ENCODE measurements at places on chromosomes 12 and 14. TPM values are rescaled to one million over a fixed set of nuclear protein-coding genes. Genes with fewer than 3 reads are reported as not detected.

The GPR84 gene
- 1.5 TPM for total RNA-seq

The GPX2 gene
- total RNA-seq = not detected

DNA sequence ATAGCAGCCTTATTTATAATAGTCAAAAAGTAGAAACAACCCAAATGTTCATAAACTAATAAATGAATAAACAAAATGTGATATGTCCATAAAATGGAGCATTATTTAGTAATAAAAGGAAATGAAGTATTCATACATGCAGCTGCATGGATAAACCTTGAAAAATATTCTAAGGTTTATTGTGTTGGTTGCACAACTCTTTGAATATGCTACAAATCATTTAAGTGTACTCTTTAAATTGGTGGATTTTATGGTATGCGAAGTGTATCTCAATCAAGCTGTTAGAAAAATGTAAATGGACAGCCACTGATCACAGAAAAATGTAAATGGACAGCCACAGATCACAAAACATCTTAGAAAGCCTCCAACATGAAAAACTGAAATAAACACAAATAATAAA, 73.2 kb upstream of the SLC38A4 start:
- no peak for DNase-seq

- no peak for DNase-seq
These were observed 74.1 kb downstream of the NUAK1 start for GRCh38 chr12:106064721-106065021.

GRCh38 chr14:87233806-87234384, 759.1 kb downstream of the GALC start:
- no peak for DNase-seq

DNA sequence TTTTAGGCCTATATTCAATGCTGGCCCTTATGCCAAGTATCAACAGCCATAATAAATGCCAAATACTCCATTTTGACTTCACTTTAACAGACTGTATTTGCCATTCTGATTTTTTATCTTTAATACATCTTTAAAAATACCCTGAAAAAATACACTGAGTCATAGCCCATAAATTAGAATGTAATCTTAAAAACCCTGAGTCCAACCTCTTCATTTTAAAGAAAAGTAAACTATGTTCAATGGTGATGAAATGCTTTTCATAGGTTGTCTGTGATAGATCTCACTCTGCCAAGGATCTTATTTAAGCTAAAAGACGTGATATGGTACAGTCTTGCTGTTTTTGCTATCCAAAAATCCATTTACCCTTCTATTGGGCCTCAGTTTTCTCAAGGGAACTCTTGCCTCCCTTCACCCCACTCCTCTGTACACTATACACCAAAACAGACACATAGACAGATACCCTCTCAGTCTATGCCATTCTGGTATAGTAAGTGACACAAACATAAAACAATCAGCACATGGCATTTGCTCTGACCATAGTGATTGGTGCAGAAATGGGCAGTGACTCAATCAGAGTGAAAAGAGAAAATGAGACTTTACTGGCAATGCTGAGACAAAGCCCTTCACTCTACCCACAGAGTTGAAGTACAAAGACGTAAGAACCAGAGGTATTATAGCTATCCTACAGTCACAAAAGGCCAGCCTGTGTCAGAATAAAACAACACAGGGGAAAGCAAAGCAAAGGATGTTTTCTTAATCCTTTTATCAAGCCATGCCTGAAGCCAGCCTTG, 49.1 kb downstream of the BTG1 start:
- no peak for DNase-seq
